Activated B cell treated with CpG ODN at 0.5 μM for 24 hours (primary cell): ENCODE measurements at places on chromosomes 12 and 14. TPM values are rescaled to one million over a fixed set of nuclear protein-coding genes. Genes with fewer than 3 reads are reported as not detected.

DNA sequence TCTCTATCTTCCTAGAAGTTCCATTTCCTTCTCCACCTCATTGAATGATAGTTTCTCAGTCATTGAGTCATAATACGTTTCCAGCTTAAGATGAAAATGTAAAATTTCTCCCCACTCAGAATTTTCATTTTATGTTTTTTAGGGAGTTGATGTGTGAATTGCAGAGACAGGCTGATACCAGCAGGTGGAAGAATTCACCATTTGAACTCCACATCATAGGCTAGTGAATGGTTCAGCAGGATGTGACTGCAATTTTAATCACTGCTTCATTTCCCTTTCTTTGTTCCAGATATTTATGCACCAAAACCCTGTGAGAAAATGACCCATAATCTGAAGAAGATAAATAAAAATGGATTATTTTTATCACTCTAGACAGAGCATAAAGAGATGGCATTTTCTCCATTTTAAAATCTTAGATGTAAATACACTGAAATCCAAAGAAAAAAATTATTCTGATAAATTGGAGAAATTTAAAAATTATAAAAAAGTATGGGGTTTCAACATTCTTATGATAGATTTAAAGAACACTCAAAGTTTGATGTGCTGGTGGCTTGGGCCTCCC, 10.6 kb upstream of the PYGL start:
- DNase-seq, result no peak

DNA sequence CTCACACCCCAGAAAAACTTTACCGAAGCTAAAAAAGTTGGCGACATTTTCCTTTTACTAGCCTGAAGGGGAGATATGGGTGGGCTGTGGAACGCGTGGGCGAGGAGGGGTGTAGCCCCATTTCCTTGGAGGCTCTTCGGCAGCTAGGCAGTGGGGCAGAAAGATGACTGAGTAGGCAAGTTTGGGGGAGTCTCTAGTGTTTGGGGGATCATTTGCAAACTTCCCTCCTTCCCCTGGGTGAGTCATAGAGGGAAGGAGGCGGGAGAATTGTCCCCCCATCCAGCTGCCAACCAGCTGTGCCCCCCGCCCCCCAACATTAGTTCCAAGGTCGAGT, 2.3 kb downstream of the GLI1 start:
- no peak for DNase-seq

- DNase-seq, result no peak
Measured at GRCh38 chr12:95051241-95051640, 22.2 kb downstream of the NR2C1 start.

Gene TNS2
- 0.29 and 1.5 TPM in 2 replicates for total RNA-seq

GRCh38 chr14:44530475-44530874, 23.4 kb upstream of the FSCB start:
- no peak for DNase-seq

DNA sequence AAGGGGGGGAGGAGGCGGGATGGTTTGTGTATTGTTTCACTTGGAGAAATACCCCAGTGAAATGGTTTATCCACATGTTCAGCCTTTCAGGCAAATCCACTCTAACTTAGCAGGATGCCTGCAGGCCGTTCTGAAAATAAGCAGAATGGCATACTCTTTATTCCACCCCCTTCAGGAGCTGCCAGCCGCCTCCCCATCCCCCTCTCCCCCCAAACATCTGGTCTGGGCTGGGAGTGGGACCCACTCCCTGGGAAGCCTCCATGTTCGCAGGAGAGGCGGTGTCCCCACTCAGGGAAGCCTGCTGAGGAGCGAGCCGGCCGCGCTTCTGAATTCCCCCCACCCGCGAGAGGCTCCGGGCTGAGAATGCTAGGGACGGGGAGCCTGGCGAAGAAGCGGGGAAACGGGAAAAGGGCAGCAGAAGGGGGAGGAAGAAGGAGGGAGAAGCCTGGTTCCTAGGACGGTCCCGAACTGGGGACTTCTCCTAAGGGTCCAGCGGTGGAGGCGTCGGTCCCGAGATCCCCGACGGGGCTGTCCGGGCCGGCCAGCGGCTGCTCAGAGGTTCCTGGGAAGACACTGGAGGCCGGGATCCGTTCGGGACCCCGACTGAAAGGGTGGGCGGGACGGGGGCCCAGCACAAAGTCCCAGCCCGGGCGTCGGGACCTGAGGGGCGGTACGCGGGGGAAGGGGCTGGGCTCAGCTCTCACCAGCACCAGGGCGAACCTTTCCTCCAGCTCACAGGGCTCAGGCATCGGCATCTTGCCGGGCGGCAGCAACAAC, 666 bp downstream of the FMNL3 start:
- DNase-seq, result peak; percentile 41
